Effector memory CD8-positive, alpha-beta T cell (primary cell): ENCODE measurements at places on chromosomes 3 and 15.

DNA sequence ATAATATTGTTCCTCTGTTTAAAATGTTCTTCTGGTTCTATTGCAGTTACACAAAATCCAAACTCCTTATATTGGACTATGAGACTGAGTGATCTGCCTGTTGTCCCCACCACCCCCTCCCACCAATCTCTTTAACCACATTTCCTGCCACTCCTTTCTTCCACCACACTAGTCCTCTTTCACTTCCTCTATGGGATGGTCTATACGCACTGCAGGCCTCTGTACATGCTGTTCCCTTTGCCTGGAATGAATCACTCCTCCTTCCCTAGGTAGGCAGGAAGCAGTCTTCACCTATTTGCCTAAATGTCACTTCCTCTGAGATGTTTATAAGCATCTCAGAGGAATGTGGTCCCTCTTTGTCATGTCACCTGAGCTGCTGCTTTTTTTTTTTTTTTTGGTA is 4.0 kb downstream of the MAP2K1 start:
- no peak for DNase-seq

- no peak for DNase-seq
Measured at GRCh38 chr3:17752876-17753631, 10.6 kb upstream of the TBC1D5 start.

DNA sequence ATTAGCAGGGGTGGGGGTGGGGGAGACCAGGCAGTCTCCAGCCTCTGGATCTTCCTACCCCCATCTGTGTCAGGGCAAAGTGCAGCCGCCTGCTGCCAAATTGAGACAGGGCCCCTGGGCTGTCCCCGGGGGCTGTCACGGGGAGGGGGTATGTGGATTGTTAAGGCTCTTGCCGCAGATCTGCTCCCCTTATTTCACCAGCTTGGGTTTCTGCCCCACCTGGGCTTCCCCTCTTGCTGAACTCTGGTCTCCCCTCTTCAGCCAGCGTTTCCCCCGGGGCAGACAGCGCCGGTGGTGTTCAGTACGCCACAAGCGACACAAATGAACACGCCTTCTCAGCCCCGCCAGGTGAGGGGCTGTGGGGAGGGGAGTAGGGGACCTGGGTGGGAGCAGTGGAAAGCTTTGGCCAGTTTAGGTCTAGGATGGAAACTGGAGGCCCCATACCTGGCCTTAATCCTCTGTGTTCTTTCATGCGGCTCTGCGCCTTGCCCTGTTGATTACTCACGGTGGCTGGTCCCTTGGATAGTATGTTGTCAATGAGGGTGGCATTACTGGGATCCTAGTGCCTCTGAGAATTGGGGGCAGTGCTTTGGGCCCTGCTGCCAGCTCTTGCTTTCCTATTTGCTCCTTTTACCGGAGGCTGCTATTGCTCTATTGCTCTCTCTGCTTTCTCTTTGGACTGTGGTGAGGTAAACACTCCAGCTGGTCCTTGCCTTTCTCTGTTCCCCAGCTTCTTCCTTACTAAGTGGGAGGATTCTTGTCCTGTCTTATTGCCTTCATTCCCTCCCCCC is 1.7 kb downstream of the EIF4G1 start:
- peak; percentile 23 for DNase-seq

GRCh38 chr3:159787178-159787574 is 201.5 kb upstream of the IL12A start:
- DNase-seq: no peak

GRCh38 chr3:128483657-128484403 is 9.2 kb downstream of the GATA2 start:
- no peak for DNase-seq

GRCh38 chr3:72112435-72112834 is 327.5 kb upstream of the PROK2 start:
- DNase-seq: no peak

- DNase-seq: no peak
Measured at GRCh38 chr15:28262438-28262837, 59.5 kb downstream of the HERC2 start.

GRCh38 chr3:155585384-155585783 is 159.5 kb downstream of the PLCH1 start:
- DNase-seq: no peak

DNA sequence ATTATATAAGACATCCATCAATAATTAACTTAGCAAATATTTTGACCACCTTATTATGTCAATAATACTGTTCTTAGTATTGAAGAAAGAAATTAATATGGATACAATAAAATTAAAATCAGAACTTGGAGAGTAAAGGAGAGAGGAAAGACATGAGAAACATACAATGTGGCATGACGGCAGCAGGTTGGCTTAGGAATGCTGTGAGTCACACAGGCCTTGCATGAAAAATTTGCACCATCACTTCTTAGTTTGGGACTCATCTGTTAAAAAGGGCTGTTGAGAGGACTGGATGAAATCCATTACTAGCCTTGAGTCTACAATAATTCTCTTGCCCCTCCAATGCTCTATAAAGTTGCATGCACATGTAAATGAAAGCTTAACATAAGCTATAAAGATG is 880.8 kb downstream of the ROBO1 start:
- no peak for DNase-seq

GRCh38 chr3:55484801-55485791 is 2.0 kb downstream of the WNT5A start:
- no peak for DNase-seq

DNA sequence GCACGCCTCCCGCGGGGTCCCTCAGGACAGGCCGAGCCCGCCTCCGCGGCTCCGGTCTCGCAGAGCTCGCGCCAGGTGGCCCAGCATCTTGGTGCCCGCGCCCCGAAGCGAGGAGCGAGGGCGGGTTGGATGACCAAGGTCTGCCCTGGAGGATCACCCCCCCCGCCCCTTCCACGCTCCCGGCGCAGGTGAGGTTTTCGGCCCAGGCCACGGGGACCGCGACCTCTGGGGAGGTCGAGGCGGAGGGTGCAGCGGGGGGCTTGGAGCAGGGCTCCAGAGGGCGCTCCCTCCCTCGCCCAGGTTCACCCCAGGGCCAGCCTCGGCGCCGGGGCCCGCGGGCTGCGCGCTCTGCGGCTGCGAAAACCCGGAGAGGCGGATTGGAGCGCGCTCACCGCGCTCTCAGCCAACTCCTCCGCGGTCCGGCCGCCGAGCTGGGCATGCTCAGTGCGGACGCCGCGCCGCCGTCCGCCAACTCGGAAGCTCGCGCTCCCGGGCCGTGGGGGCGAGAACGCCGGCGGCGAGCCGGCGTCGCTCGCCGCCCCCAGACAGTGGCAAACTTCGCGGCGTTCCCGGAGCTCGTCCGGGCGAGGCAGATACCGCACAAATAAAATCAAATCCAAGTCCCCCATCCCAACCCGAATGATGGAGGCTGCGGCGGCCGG is at the start of gene MED12L:
TSS of gene MED12L (plus strand) at position 438 of the 662 bp plus-strand sequence. CDS start 1,263 bp downstream, outside the sequence.
- DNase-seq: peak; percentile 41

- DNase-seq: no peak
Measured at GRCh38 chr3:100533176-100533575, 40.8 kb downstream of the TMEM45A start.

DNA sequence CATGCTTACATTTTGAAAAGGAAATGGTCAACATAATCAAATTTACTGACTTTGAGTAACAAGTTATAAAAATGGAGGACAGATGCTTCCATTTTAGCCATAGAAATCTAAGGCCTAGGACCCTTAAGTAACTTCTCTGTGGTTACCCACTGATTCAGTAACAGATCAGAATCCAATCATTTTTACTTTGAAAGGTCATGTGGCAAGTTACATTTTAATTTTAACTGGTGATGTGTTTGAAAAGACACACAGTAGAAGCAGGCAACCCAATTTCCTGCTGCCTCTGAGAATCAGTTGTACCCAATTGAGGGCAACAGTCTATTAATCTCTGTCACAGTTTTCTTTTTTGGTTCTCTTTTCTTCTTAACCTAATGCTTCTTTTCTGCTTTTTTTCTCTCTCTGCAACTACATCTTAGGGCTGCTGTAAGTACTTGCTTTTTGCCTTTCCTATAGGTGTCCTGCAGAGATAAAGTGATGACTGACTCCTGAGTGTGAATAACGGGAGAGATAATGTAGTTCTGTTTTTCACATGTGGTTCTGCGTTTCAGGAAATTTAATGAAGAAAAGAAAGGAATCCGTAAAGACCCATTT is 3.3 kb downstream of the ZWILCH start:
- DNase-seq: no peak

DNA sequence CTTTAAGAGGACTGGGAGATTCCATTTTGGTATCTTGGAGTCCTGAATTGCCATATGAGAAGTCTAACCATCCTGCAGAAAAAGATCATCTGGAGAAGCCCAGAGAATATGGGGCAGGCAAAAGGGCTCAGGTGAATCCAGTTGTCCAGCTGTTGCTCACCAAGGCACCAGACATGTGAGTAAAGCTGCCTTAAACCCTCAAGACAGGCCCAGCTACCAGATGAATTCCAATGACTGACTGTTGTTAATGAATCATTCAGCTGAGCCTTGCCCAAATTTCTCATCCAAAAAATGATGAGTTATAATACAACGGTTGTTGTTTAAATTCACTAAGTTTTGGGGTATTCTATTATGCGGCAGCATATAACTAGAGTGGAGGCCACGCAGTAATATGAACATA is 22.0 kb upstream of the NANOGP8 start:
- DNase-seq: no peak

GRCh38 chr3:46370839-46371518 is at the start of gene CCR5:
TSS of gene CCR5 (plus strand) at chr3:46370946. CDS start at chr3:46372903, 1,957 bp downstream.
- peak; percentile 33 for DNase-seq

GRCh38 chr3:177443469-177443868 is 246.2 kb upstream of the TBL1XR1 start:
- DNase-seq: no peak

DNA sequence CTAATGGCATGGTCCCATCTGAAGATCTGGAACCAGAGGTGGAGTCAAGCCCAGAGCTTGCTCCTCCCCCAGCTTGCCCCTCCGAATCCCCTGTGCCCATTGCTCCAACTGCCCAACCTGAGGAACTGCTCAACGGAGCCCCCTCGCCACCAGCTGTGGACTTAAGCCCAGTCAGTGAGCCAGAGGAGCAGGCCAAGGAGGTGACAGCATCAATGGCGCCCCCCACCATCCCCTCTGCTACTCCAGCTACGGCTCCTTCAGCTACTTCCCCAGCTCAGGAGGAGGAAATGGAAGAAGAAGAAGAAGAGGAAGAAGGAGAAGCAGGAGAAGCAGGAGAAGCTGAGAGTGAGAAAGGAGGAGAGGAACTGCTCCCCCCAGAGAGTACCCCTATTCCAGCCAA is 7.3 kb downstream of the EIF4G1 start:
- DNase-seq: no peak

- no peak for DNase-seq
Measured at GRCh38 chr3:102265720-102266119, 169.1 kb upstream of the ZPLD1 start.

GRCh38 chr3:23455084-23455483 is 252.0 kb downstream of the UBE2E2 start:
- DNase-seq: no peak

- no peak for DNase-seq
Measured at GRCh38 chr15:77035584-77035983, 35.3 kb downstream of the TSPAN3 start.

GRCh38 chr3:107370907-107371306 is 6.3 kb upstream of the CCDC54 start:
- DNase-seq: no peak

DNA sequence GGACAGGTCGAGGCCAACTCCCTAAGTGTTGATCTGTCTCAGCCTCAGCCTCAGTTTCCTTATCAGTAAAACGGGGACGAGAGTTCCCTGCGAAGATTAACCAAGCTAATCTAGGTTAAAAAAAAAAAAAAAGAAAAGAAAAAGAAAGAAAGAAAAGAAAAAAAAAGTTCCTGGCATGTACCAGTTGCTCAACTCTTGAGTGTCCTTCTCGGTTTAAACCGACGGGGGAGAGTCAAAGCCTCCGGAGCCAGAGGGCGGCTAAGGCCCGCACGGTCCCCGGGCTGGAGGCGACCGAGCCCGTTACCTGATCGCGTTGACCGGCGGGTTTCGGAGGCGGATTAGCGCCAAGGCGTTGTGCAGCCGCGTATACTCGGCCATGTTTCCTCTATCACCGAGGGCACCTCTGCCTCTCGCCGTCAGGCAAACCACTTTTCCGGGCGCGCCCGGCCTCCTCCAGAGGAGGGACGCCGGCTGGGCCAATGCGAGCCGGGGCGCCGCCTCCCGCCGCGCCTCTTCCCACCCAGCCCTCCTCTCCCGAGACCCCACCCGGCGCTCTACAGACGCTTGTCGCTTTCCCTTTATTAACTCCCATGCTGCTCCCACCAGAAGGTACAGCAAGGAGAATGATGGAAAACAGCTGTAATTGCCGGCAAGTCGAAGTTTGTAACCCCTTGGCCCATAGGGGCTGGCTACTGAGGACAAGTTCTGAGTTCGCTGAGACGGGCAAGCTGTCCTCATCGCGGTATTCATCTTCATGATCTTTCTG is at the start of gene EHHADH:
TSS of gene EHHADH (minus strand) at position 405 of the 766 bp plus-strand sequence. CDS start at position 378, 27 bp downstream.
- peak; percentile 29 for DNase-seq

DNA sequence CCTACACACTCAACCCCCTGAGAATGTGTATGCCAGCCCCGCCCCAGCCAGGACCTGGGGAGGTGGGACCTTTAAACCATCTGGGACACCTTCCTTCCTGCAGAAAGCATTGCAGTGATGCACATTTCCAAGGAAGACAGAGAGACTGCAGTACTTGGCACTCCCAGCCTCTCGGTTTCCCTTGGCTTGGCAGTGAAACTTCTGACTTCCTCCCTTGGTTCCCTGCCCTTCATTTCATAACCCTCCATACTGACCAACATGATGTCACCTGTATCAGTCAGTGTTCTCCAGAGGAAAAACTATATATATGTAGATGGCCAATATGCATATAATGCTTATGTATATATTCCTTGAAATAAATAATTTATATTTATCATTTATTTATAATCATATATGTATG is 103.2 kb downstream of the SST start:
- no peak for DNase-seq

DNA sequence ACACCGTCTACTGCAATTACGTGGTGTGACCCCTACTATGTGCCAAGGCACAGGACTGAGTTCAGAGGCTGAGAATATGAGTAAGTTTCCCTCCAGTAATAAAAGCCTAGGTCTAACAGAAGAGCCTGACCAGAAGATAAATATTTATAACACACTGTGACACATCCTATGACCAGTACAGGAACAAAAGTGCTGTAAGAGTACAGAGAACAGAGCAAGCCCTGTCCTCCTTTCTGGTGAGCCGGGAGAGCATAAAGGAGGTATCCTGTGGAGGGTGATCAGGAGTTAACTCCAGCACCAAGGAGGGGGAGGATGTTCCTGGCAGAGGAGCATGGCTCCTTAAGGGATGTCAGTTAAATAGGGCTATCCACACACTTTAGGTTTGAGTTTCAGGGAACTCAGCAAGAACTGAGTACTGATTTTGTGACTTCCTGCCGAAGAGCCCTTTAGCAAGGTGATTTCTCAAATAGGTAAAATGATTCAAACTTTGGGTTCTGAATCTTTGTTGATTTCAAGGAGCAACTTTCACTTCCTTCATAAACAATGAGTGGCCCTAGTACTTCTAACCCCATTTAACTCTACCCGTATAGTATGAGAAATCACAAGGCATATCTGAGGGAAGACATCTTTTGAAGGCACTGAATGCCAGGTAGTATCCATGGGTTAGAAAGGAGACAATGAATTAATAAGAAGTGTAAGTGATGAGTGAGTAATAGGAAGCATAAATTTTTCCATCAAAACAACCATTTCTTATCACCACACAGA is 198.0 kb downstream of the THRB start:
- no peak for DNase-seq

GRCh38 chr15:80536231-80536630 is 132.0 kb downstream of the ARNT2 start:
- DNase-seq: no peak

GRCh38 chr15:62066663-62067447 is at the start of gene C2CD4A:
TSS of gene C2CD4A (plus strand) at chr15:62066977. CDS start at chr15:62067614, 637 bp downstream.
- DNase-seq: peak; percentile 46

GRCh38 chr3:65130782-65131181 is 443.0 kb upstream of the ADAMTS9 start:
- DNase-seq: no peak
